ENCODE measurements at places on chromosomes 6 and 20. TPM values are rescaled to one million over a fixed set of nuclear protein-coding genes. Genes with fewer than 3 reads are reported as not detected.

The IMPG1 gene
- not detected for total RNA-seq

The CRIP3 gene
- total RNA-seq, result 0.52 TPM

The TNFAIP3 gene
- total RNA-seq, result 102 TPM

The ADTRP gene
- 7.1 TPM for total RNA-seq

The PDSS2 gene
- total RNA-seq, result 20.6 TPM

The EYS gene
- 0.50 TPM for total RNA-seq

The TRIM31 gene
- 0.99 TPM for total RNA-seq

The PRDM1 gene
- total RNA-seq, result 7.9 TPM

Measured in left lung (tissue), 14 donors.